ENCODE measurements at places on chromosomes 1 and 21.

- peak; percentile 10 for DNase-seq
Measured at GRCh38 chr1:210330279-210330866, 1.7 kb downstream of the HHAT start.

- peak; percentile 26 for DNase-seq
Measured at GRCh38 chr1:170063109-170063826, 11.2 kb downstream of the KIFAP3 start.

DNA sequence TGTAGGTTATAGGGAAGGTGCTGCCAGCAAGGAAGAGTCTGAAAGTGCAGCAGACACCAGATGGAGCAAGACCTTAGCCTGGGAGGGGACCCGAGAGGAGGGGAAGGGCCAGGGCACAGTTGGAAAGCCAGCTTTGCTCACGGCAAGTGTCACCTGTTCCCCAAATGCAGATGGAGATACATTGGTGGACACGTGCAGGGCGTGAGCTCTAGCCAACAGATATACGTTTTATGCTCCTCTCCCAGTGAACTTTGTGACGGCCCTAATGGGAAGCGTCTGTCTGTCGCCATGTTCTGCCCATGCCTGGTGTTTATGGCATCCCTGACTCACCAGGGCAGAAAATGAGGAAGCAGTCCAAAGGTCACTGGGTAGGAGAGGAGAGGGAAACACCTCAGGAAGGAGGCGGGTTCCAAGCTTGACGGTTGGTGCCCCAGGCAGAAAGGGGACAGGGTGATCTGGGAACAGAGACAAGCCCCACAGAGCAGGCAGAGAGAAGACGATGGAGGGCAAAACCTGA lies 7.6 kb downstream of the GPA33 start:
- no peak for DNase-seq

DNA sequence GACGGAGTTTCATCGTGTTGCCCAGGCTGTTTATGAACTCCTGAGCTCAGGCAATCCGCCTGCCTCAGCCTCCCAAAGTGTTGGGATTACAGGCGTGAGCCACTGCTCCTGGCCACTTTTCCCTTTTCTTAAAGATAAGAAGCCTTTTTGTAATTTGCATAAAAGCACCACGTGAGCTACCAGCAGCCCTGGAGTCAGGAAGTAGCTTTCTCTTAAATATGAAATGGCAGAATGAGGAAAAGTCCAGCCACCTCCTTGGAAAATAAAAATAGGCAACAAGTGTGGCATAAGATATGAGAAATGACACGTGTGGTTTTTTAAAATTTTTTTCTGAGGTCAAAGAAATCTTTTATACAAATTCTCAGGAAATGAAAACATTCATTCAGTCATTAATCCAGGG lies 259.7 kb downstream of the DYRK1A start:
- no peak for DNase-seq

- DNase-seq, result peak; percentile 62
Measured at GRCh38 chr1:17347769-17348592, 24.0 kb upstream of the PADI6 start.

DNA sequence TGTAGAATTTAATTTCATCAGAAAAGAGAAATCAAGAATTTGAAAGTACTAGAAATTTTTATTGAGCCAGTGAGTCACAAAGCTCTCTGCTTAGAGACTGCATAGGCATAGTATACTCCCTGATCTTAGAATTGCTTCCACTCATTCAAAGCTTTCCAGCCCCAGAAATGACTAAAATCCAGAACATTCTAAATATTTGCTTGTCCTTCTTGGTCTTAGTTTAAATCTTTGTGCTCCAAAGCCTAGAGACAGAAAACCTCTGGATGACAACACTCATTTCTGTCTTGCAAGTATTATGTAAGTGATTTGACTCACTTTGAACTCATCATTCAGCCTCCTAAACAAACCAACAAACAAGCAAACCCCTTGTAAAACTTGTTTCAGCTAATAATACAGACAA lies 74.2 kb downstream of the PTPRC start:
- peak; percentile 69 for DNase-seq

DNA sequence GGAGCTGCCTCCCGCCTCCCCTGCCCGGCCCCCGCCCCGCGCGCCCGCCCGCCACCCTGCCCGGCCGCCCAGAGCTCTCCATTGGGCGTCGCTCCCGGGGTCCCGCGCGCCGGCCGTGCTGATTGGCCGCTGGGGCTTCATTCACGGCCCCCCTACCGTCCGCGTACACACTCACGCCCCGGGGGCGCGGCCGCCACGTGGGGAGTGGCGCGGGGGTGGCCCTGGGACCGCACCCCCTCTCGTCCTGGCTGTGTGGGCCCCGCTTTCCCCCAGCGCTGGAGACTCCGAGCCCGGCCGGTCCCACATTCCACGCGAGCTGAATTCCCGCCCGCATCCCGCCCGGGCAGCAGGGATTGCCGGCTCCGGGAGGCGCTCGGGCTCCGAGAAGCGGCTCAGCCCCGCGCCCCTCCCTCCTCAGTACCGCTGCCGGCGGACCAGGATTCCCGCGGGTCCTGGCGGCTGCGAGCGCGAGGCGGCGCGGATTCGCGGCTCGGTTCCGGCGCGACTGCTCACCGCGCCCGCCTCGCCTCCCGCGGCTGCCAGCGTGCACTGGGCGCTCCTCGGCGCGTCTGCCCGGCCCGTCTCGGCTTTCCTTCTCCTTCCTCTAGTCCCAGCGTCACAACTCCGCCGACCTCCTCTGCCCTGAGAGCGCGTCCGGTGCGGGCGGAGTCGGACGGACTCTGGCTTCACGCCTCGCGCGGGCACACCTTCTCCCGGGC lies 450 bp upstream of the POU3F1 start:
- DNase-seq, result peak; percentile 67

- no peak for DNase-seq
Measured at GRCh38 chr1:89847191-89847729, 26.4 kb downstream of the LRRC8D start.

DNA sequence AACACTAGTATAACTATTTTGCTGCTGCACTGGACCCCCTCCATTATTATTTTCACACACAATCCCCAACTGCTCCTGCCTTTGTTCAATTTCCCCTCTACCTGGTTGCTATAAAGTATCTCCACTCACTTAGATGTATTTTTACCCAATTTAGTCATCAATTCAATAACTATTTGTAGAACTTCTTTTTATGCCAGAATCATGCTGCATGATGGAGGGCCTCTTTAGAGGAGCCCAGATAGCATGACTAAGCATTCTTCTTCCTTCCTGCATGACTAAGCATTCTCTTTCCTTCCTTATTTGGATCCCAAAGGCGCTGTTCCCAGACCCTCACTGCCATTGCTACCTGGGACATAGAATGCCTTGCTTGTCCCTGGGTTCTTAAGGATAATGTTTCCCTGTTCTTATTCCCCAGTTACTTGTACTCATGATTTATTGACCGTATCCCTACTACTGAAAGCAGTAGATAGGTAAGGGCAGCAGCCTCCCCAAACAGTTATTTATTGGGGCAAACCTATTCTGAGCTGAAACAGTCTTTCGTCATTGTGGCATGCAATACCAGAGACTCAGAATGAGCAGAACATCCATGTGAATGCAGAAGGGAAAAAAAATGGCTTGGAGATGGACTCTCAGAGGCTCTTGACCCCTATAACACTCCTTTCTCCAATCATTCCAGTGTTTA lies 89.3 kb upstream of the AKT3 start:
- peak; percentile 65 for DNase-seq

GRCh38 chr1:93200086-93200620 lies 19.6 kb downstream of the CCDC18 start:
- DNase-seq, result peak; percentile 13

- no peak for DNase-seq
Measured at GRCh38 chr1:197141575-197141974, 4.9 kb downstream of the ASPM start.

GRCh38 chr1:26278724-26279455 lies 996 bp upstream of the SH3BGRL3 start:
- peak; percentile 75 for DNase-seq

DNA sequence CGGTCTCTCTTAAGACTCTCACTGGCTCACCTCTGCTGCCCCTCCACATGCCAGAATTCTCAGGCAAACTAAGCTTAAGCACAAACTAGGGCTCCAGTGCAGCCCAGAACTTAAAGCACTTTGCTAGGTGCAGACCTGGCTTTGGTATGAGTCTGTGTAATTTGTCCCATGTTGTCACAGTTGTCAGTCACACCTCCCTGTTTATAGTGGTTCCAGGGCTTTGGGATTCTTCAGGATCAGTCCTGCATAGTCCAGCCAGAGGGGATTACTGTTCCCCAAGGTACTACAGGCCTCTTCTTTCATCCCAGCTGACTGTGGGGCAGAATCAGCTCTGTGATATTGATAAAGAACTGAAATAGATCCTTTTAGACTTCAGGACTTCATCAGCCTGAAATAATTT lies 105.0 kb upstream of the UBE2U start:
- DNase-seq, result no peak

GRCh38 chr1:18951818-18952391 lies 4.6 kb downstream of the IFFO2 start:
- DNase-seq, result no peak

DNA sequence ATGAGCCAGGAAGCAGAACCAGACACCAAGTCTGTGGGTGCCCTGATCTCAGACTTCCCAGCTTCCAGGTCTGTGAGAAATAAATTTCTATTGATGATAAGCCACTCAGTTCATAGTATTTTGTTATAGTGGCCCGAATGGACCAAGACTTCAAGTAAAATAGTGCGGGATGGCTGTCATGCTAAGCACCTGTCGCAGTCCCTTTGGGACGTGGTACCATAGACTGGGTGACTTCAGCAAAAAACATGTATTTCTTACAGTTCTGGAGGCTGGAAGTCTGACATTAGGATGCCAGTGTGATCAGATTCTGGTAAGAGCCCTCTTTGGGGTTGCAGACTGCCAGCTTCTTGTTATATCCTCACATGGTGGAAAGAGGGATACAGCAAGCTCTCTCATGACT lies 2.6 kb upstream of the C1orf198 start:
- no peak for DNase-seq

GRCh38 chr1:56466538-56466937 lies 112.8 kb downstream of the PLPP3 start:
- DNase-seq, result no peak

DNA sequence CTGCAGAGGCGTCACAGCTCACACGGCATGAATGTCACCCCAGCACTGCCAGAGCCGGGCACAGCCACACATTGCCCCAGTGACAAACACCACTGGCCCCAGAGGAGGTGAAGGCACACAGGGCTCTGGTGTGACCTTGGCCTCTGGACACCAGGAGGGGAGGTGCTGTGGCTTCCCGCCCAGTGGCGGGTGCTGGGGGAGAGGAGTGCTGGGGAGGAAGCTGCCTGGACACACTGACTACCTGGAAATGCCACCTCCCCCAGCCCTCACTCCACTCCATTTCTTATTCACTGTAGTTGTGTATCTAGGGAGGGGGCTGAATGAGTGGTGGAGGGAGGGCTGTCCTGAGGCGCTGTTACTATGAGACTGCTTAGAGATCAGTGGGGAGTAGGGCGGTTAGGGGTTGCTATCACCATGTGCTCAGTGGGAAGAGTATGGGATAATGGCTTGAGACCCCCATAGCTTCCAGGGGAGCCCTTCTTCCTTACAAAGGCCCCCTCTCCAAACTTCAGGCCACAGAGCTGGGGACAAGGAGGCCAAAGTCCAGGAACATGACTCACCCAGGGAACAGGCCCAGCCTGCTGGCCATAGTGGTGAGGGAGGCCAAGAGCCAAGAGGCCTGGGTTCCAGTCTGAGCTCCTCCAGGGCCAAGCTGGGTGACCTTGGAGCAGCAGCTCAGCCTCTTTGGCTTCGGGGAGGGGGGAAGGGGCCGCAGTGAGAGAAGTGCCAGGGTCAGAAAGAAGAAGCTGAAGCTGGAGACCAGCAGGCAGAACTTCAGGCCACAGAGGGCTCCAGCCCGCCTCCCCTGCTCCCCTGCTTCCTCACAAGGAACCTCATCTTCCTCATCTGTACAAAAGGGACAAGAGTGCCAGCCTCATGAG lies 40.1 kb downstream of the AHDC1 start:
- peak; percentile 46 for DNase-seq

- DNase-seq, result no peak
Measured at GRCh38 chr1:32470991-32471694, 6.3 kb downstream of the ZBTB8B start.

DNA sequence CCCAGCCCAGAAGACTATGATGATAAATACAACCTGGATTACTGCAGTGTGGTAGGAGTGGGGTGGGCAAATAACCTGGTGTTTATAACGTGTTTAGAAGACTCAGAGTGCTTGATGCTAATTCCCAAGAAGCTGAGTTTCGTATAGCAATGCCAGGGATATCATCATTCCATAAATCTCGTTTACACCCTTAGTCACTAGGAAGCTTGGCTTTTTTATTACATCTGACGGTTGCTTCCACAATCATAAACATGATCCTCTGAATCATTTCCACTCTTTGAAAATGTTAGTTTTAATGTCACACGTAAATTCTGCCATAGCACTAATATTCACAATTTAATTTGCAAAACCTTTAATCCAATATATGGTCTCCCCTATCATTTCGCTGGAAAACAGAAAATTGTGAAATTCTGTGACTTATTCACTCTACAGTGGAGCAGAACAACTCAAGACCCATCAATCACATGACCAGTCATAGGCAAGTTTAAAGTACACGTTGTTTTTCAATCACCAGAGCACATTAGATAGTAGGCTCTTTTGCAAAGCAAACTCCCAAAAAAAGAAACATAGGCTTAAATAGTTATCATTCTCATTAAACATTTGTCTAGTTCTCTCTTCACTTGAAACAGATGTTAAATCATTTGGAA lies 321.0 kb downstream of the LTN1 start:
- no peak for DNase-seq

GRCh38 chr1:229864686-229865230 lies 202.3 kb upstream of the GALNT2 start:
- no peak for DNase-seq

GRCh38 chr1:19445417-19446342 lies 39.7 kb downstream of the CAPZB start:
- no peak for DNase-seq

DNA sequence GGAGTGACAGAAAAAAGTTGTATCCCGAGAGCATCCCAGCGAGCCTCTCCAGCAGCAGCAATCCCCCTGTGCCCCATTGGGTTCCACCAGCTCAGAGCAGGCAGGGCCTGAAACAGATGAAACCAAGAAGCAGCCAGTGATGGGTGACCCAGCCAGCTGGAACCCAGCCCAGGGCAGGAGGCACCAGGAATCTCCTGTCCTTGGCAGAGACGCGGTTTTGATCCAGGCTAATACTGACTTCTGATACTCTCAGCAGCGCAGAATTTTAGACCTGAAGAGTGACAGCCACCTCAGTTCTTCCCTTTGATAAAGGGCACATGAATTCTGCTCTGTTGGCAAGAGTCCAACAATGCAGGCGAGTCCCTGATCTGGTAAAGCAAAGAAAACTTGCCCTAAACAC lies 11.4 kb upstream of the OLIG1 start:
- DNase-seq, result no peak

- DNase-seq, result no peak
Measured at GRCh38 chr1:229192853-229193252, 78.1 kb upstream of the RAB4A start.

DNA sequence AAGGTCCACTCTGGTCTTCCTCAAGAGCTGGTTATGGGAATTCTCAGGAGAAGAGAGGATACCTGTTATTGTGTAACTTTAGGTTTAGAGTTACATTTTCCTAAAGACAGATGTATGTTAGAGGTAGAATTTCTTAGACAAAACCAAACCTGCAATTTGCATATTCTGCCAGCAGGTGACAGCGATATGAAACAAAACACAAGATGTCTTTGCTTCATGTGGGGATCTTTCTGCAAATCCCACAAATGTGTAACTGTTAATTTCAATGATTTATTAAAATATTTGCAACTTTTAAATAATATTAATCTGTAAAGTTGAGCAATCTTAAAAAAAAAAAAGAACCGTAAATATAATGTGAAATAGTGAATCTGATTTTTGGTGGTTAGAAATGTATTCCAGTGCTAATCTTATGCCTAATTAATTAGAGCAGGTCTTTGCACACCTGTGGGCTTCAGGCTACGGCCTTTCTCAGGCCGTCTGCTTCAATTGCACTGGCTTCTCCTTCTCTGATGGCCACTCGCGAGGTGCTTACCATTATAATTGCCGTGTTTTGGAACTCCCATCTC lies 33.4 kb downstream of the FAM78B start:
- DNase-seq, result no peak

Data from IMR-90 (cell line).